Esophagus squamous epithelium (tissue), 5 donors: ENCODE measurements at places on chromosomes 16 and 17. TPM values are rescaled to one million over a fixed set of nuclear protein-coding genes. Genes with fewer than 3 reads are reported as not detected.

DNA sequence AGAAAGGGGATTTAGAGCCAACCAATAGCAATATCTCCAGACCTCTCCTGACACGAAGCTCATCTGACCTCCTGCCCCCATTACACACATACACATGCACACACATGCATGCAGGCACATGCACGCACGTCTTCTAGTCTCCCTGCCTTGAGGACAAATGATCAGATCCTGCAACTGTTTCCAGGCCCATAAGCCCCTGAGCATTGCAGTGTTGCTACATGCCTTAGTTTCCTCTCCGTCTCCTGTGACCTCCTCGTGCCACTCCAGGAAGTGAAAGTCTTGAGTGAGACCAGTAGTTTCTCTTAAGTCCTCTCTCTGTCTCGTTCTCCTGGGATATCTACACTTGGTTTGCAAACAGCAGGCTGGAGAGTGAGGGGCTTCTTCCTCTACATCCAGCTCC is 8.2 kb downstream of the CIITA start:
- H3K27ac ChIP-seq = no peak overlapping the region
- H3K4me3 ChIP-seq = no peak overlapping the region
- peaks cover 10% of the 10 kb centered on the region for H3K4me1 ChIP-seq
- H3K27me3 ChIP-seq = no peaks in the 10 kb centered on the region

GRCh38 chr17:73224237-73224636 is 31.4 kb downstream of the COG1 start:
- no peaks in the 10 kb centered on the region for H3K27me3 ChIP-seq
- H3K4me3 ChIP-seq = no peak overlapping the region
- peaks cover 21% of the 10 kb centered on the region for H3K4me1 ChIP-seq
- H3K36me3 ChIP-seq = peaks cover 5% of the 10 kb centered on the region
- H3K27ac ChIP-seq = peak overlapping the region; percentile 48

The XYLT2 gene
- total RNA-seq = 17.5 TPM

DNA sequence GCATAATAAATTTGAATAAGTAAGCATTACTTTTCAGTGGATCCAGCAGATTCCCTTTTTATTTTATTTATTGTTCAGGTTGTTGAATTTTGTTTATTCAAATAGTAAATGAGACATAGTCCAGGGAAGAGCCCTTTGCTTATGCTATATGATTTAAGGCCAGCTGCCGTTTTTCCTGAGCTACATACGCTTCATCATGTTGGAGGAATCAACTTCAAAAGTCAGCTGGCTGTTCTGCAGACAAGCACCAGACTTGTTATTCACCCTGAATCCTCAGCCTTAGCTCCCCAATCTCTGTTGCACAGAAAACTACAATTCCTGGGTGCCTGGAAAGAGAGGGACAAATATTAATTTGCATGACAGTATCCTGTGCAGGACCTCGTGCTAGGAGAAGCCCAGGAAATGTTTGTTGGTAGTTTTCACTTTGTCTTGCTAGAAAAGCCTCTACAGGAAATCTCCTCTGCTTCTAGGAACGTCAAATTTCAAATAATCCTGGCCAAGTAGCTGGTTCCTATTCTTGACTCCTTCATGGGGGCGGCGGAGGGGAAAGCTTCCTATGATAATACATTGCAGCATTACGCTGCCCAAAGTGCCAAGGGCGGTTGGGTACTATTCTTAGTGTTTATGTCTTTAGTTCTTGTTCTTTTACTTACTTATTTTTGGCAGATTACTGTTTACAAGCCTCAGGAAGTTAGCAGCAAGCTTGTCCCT is 101.6 kb downstream of the PRKCA start:
- no peak for DNase-seq
- no peak overlapping the region for H3K4me3 ChIP-seq
- no peak overlapping the region for H3K27ac ChIP-seq
- peaks cover 4% of the 10 kb centered on the region for H3K4me1 ChIP-seq
- H3K36me3 ChIP-seq = no peaks in the 10 kb centered on the region
- no peaks in the 10 kb centered on the region for H3K27me3 ChIP-seq

The NPIPB2 gene
- 5.0 TPM for total RNA-seq

The C16orf92 gene
- total RNA-seq = not detected

The RNU2-1 gene
- not detected for total RNA-seq

The OTOP3 gene
- 21.2 TPM for total RNA-seq

- peak overlapping the region; percentile 85 for H3K27ac ChIP-seq
- H3K4me1 ChIP-seq = peaks cover 38% of the 10 kb centered on the region
- no peaks in the 10 kb centered on the region for H3K36me3 ChIP-seq
- no peak for DNase-seq
- H3K27me3 ChIP-seq = no peaks in the 10 kb centered on the region
These were observed 50.9 kb downstream of the LDHD start for GRCh38 chr16:75065521-75066149.

The HOXB3 gene
- total RNA-seq = 2.5 TPM

- no peak overlapping the region for H3K4me3 ChIP-seq
- DNase-seq = no peak
- H3K4me1 ChIP-seq = no peaks in the 10 kb centered on the region
- H3K36me3 ChIP-seq = no peaks in the 10 kb centered on the region
- no peaks in the 10 kb centered on the region for H3K27me3 ChIP-seq
- H3K27ac ChIP-seq = no peak overlapping the region
These were observed 218.1 kb upstream of the KCNJ16 start for GRCh38 chr17:69856946-69857345.

DNA sequence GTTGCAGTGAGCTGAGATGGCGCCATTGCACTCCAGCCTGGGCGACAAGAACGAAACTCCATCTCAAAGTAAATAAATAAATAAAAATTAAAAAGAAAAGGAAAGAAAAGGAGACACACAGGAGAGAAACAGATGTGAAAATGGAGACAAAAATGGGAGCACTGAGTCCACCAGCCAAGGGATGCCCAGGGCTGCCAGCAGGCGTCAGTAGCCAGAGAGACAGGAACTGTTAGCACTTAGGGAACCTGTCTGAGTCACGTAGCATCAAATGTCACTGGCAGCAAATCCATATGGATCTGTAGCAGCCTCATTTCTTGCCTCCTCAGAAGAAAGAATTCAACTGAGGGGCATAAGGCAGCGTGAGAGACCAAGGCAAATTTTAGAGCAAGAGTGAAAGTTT is 79.7 kb downstream of the CYLD start:
- no peaks in the 10 kb centered on the region for H3K36me3 ChIP-seq
- no peak for DNase-seq
- H3K27ac ChIP-seq = no peak overlapping the region
- H3K27me3 ChIP-seq = no peaks in the 10 kb centered on the region

The TMEM100 gene
- total RNA-seq = 7.8 TPM

- no peaks in the 10 kb centered on the region for H3K27me3 ChIP-seq
- DNase-seq = no peak
- H3K4me1 ChIP-seq = no peaks in the 10 kb centered on the region
- H3K4me3 ChIP-seq = no peak overlapping the region
These were observed 271.2 kb downstream of the CBLN1 start for GRCh38 chr16:49010396-49010795.
